ENCODE measurements at places on chromosomes 5 and 9. TPM values are rescaled to one million over a fixed set of nuclear protein-coding genes. Genes with fewer than 3 reads are reported as not detected.

GRCh38 chr5:82156874-82157273 is 121.3 kb downstream of the RPS23 start:
- DNase-seq: no peak

GRCh38 chr5:149765932-149766331 is 35.8 kb downstream of the PPARGC1B start:
- no peak for DNase-seq

The PCDHB14 gene
- polyA plus RNA-seq: 11.8 TPM

The FOXD4 gene
- not detected for polyA plus RNA-seq

GRCh38 chr5:140251527-140251973 is 51.4 kb downstream of the PFDN1 start:
- no peak for DNase-seq

DNA sequence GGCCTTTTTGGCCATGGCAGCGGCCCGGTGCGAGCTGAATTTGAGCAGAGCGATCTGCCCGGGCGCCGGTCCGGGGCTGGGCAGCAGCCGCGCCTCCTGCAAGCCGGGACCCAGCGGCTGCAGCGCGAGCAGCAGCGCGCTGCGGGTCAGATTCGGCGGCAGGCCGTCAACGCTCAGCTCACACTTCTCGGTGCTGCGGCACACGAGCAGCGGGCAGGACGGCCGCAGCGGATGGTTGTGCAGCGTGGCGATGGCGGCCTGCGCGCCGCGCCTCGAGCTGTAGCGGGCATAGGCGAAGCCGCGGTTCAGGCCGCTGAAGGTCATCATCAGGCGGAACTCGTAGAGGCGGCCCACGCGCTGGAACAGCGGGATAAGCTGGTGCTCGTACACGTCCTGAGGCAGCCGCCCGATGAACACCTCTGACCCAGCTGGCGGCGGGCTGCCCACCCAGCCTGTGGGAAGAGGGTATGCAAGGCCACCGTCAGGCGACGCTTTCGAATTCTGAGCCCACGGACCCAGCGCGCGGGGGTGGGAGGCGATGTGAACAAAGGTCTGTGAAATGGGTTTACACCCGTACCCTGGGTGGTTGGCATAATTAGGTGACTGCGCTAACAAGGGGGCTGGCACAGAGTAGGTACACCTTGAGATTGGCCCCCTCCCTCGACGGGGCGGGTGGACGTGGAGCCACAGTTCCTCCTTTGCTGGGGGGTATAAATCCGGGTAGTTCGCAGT is 755 bp downstream of the DND1 start:
- peak; percentile 39 for DNase-seq

DNA sequence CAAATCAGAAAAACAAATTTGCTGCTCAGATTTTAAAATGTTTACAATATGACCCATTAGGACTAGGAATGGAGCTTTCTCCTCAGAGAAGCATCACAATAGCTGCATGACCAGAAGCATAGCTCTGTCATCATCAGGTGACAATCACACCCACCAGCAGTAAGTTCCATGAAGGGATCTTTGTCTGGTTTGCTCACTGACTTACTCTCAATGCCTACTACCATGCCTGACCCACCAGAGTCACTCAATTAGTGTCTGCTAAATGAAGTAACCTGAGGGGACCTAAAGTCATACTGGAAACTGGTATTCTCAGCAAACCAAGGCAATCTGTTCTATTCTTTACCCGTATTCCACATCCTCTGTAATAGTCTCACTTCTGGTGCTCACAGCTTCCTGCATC is 7.7 kb downstream of the ERMP1 start:
- no peak for DNase-seq

GRCh38 chr9:133057006-133057405 is 4.8 kb upstream of the CEL start:
- DNase-seq: no peak

- peak; percentile 77 for DNase-seq
Measured at GRCh38 chr5:140925806-140926442, at the start of gene PCDHAC1. Gene PCDHAC1, plus strand, starts transcription at chr5:140926299. Its CDS starts 594 bp downstream, at chr5:140926893.

DNA sequence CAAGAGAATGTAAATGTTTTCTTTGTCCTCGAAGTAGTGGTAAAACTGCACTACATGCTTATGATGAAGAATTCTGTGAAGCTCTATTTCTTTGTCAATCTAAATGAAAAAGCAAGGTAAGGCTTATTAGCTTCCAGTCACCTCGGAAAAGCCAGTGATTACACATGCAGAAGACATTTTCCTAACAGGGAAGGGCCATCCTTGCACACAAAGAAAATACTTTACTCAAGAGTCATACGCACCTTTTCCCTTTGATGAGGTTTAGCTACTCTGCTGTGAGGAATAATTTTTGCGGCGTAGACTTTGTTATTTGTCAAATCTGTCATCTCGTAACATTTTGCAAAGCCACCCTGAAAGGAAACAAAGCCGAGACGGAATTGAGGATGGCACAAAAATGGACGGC is 1.1 kb downstream of the PLK2 start:
- no peak for DNase-seq
